ENCODE measurements at places on chromosomes 1 and 21.

GRCh38 chr1:42736152-42736551 is 3.9 kb downstream of the CLDN19 start:
- no peak for DNase-seq

DNA sequence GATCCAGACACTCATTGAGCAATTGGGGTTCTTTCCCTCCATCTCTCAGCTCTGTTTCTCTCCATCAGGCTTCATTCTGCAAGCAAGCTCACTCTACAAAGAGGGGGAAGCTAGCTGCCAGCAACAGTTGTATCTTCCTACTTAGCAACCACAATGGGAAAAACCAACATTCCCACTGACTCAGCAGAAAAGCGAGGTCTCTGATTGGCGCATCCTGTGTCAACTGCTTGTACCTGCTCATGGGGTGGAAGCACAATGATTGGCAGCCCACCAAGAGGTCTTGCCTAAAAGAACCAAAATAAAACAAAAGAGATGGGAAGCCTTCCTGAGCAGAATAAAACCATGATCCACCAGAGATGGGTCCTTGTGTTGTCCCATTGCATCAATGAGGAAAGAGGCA is 4.0 kb upstream of the CDA start:
- DNase-seq: no peak

- DNase-seq: no peak
Measured at GRCh38 chr1:91609551-91609950, 108.9 kb downstream of the CDC7 start.

DNA sequence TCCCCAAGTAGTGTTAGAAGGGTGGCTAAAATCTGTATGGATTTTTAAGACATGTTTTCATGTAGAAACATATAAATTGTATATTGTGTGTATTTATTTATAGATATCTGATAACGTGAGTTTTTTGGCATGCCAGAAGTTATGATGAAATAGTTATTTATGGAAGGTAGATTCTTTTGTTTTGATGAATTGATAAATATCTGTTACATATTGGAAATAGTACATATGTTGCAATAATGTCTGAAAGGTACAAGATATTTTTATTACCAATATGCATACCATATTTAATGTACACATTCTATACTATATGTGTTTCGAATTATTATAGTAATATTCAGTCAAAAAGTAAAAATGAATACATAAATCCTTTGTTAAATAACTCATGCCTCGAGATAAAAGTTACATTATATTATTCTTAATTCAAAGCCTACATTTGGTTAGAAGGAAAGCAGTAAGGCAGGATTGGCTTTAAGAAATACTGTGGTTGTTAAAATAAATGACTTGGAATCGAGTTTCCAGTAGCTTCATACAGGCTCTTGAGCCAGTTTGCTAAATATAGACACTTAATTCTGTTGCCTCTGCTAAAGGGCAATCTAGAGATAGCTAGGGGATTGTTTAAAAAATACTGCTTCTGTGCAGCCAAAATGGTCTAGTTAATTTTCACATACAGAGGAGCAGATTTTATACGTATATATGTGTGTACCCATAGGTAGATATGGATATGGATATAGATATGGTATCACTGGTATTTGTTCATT is 1175.1 kb upstream of the B3GALT2 start:
- DNase-seq: no peak

DNA sequence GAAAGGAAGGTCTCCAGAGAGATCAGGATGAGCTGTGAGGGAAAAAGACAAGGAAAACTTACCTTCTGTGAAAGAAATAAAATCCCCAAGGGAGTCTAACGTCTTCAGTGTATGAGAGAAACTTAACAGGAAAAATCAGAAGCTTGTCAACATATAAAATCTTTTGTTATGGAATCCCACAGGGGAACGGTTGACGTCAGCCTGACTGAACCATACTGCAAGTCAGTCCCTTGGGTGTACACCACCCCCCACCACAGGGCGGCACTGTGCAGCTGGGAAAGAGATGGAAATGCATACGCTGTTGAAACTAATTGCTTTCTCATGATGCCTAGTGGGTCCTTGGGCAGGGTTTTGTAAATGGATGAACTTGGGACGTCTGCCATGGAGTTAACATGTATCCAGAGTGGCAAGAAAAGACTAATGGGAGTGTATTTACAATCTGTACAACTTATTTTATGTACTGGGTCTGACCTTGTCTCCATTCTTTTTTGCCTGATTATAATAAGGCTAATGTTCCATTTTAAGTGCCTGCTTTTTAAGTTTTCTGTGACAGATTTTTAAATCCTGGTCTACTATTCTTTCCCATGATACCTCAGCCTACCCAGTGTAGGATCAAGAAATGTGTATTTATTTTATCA is 22.7 kb downstream of the UTP25 start:
- DNase-seq: peak; percentile 83

- no peak for DNase-seq
Measured at GRCh38 chr1:194268839-194269238, 1082.4 kb upstream of the B3GALT2 start.

- peak; percentile 39 for DNase-seq
Measured at GRCh38 chr1:33443080-33443704, 12.3 kb upstream of the PHC2 start.

DNA sequence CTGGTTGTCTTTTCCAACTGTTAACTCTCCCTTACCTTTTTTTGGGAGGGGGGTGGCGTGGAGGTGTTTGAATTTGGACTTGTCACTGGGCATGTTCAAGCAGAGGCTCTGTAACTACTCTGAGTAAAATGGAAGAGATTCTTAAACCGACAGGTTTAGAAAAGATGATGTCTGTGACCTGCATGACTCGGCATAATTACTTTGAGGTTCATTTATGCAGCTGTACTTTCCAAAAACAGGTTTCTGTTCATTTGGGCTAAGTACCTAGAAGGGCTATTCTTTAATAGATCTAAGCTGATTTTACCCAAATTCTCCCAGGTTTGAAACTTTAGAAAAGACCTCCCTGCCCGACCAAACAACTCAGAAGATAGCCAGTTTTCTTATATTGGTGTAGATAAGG is 80.3 kb downstream of the SLC35A3 start:
- no peak for DNase-seq

GRCh38 chr1:236064674-236065508 is at the start of gene NID1:
TSS of gene NID1 (minus strand) at chr1:236065090. CDS start at chr1:236065079, 11 bp downstream.
- DNase-seq: peak; percentile 35

DNA sequence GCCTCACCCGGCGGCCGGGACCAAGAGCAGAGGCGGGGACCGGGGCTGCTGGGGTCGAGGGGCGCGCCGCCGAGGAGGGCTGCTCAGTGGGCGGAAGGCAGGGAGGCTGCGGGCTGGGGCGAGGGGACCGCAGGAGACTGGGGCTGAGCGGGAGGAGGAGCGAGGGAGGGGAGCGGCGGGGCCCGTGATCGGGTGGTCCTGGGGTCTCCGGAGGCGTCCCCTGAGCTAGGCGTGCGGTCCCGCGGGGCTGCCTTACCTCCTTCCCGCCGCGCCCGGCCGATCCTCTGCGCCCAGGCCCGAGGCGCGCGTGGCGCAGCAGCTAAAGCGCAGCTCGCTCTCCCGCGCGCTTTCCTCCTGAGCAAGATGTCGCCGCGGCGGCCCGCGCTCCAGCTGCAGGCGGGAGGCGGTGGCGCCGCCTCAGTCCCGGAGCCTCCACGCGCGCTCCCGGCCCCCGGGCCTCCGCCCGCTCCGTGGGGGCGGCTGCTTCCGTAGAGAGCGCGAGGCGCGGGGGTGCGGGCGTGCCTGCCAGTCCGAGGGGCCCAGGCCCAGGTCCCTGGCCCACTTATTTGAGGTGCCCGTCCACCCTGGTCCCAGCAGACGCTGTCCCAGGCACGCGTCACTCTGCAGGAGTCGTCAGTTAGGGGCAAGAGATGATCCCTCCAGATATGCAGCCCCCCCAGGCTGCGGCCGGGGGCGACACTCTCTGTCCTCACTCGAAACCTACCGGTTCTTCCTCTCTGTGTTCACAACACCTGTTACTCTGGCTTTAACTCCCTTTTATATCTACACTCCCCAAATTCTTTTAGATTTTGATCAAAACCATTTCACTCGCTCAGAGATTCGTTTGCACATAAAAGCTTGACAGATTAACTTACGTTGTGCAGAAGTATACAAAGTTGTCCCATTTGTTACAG is at the start of gene CCSAP:
TSS of gene CCSAP (minus strand) at position 392 of the 914 bp plus-strand sequence. CDS start 582 bp downstream, outside the sequence.
- peak; percentile 72 for DNase-seq

Data from Ammon's horn (tissue), 1 donor.